Stimulated activated CD4-positive, alpha-beta T cell treated with anti-CD3 and anti-CD28 coated beads, TNF-alpha, amount 100 ng/mL, for 48 hours (primary cell): ENCODE measurements at places on chromosomes 2 and 18.

GRCh38 chr2:119147776-119148715 is 10.5 kb downstream of the C1QL2 start:
- no peak for DNase-seq

- DNase-seq, result no peak
These were observed 6.5 kb upstream of the KCNG2 start for GRCh38 chr18:79790996-79791972.

GRCh38 chr2:161988589-161988988 is 85.4 kb downstream of the DPP4 start:
- no peak for DNase-seq

GRCh38 chr2:11387843-11388242 is 43.4 kb upstream of the ROCK2 start:
- DNase-seq, result no peak

DNA sequence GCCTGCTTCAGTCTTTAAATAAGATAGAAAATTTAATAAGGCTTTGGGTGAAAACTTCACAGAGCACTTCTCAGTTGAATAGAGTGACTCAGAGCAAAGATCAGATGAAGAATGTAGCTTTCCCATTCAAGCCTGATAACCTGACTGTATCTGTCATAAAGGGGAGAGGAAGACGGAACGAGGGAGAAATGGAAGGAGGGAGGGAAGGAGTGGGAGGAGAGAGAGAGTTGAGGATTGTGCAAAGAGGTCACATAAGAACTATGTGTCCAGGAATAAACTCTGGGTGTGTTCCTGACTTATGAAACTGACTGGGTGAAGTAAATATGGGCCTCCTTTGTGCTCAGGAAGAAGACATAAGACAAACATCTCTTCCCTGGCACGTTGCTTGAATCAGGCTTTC is 385.5 kb downstream of the LPIN1 start:
- DNase-seq, result no peak

- no peak for DNase-seq
These were observed 453 bp upstream of the GRB14 start for GRCh38 chr2:164621764-164622105.

GRCh38 chr2:25229279-25230197 is 61.2 kb upstream of the POMC start:
- DNase-seq, result no peak

DNA sequence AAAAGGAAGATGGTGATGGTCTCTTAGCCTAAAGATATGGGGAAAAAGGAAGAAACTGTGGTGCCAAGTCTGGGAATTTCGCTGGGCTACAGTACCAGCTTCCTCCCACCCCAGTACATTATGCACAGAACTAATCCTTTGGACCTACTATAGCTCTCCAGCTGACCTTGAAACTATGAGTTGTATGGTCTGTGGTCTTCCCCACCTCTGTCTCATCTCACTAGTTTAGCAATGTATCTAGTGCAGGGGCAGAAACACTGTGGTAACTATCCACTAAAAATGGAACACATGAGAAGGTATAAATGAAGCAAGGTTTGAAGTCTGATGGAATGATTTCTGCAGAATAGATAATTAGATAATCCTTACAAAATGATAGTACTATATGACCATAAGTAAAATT is 190.4 kb upstream of the CCDC150 start:
- no peak for DNase-seq

GRCh38 chr2:194883711-194884110 is 773.3 kb upstream of the SLC39A10 start:
- no peak for DNase-seq
